ENCODE measurements at places on chromosomes 6 and 20.

DNA sequence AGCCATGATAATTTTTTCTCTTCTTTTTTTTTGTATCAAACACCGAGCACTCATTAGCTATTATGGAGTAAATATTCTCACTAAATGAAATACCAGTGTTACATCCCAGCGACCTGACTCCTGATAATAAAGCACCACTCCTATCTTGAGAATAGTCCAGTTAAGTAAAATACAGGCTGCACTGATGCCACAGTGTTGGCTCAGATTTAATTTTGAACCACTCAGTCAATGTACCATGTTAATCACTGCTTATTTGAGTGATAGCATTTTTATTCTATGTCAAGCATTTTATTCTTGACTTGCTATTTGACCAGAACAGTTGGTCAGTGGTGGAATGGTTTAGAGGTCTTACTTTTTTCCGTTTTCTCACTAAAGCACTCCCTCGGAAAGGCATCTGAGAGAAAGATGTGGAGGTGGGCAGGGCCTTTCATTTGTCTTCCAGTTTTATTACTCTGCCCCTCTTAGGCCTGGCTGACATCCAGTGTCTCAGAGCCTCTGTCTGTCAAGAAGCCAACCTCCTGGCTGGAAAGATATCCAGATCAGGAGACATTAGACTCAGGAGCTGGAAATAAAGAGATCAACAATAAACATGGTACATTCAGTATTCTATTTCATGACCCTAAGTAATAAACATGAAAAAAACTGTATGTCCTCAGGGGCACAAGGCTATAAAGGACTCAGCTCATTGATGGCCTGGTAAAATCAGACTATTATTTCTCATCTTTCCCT lies 457.8 kb downstream of the EPM2A start:
- DNase-seq = no peak

GRCh38 chr20:53939572-53940359 lies 130.6 kb downstream of the BCAS1 start:
- DNase-seq = peak; percentile 98

GRCh38 chr6:138339024-138339423 lies 38.7 kb upstream of the SMIM28 start:
- DNase-seq = peak; percentile 75

- no peak for DNase-seq
Measured at GRCh38 chr6:135853227-135853626, 1.7 kb downstream of the PDE7B start.

DNA sequence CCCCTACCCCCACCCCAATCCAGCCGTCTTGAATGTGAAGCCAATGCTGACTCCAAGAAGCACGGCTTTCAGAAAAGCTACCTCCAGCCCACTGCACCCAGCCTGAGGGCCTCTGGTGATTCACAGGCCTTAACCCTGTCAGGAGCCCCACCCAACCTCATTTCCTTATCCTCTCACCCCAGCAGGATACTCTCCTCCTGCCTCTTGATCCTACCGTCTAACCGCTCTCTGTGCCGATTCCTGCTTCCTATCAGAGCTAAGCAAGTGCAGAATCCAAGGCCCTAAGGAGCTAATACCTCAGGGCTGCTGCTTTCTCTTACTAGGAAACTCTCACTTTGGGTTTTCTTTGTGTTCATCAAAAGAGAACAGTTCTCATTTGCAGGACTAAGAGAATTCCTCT lies 47.2 kb downstream of the TRERF1 start:
- peak; percentile 83 for DNase-seq

DNA sequence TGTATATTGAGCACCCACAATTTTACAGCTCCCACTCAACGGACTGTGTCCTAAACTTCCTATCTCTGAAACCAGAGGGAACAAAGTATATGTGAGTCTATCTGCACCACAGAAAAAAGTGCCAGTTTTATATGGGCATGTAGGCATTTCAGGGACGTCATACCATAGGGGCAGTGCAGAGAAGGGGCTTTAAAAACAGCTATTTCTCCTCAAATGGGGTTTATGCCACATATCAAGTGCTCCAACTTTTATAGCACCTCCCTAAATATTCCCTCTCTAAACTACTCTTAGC lies 28.9 kb upstream of the ASF1A start:
- no peak for DNase-seq

DNA sequence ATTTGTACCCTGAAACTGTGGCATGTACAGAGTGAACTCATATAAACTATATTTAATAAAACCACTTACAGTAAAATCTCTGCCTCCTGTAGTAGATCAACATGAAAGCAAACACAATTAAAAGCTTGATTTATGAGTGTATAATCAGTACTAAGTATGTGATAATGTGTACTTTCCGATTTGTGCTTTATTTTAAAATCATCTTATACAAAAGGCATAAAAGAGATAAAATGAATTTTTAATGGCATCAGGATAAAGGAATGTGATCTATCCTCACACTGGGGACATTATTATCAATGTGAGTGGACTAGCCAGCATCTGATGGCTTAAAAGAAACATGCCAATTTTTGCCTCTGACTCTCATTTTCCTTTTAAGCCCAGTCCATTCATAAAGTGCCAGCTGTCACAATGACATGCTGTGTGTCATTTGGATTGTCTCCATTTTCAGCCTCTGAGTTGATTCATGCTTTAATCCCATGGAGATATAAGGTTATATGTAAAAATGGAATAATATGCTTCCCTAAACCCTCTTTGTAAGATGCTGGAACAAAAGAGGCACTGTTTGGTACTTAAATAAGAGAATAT lies 831.6 kb upstream of the EYS start:
- no peak for DNase-seq

DNA sequence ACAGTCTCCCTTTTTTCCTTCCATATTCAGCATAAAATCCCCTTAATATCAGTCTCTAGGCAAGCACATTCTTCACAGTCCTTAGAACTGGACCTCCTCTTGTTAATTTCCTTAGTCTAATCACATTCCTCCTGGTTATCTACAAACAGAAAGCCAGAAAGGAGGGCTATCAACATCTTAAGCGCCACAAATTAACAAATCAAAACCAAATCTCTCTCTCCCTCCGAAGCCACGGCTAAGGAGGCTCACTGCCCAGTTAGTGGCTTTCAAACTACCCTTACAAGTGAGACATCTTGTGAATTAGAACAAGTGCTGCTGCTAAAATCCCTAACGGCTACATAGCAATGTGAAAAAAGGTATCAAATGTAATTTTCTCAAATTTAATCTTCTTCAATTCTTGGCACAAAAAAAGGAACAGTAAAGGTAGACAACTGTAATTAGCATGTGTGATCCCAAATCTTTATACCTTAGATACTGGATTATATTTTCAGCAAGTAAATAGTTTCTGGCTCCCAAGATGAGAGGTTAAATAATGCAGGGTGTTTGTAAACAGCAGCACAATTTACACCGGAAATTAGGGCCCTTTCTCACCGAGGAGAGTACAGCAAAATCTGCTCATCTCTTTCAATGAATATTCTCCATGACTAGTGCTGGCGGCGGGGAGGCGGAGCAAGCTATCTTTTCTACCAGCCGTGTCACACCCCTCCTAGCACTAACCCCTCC lies 1.4 kb upstream of the TRIM39 start:
- no peak for DNase-seq

GRCh38 chr6:107699697-107700325 lies 124.3 kb downstream of the SCML4 start:
- peak; percentile 35 for DNase-seq

GRCh38 chr6:151101161-151101815 lies 138.5 kb upstream of the AKAP12 start:
- DNase-seq = no peak

GRCh38 chr20:19947611-19948264 lies 69.4 kb upstream of the NAA20 start:
- DNase-seq = peak; percentile 85

- DNase-seq = no peak
Measured at GRCh38 chr6:13762611-13763441, 51.2 kb upstream of the RANBP9 start.

GRCh38 chr20:1335961-1336698 lies 7.2 kb upstream of the SDCBP2 start:
- DNase-seq = peak; percentile 30

DNA sequence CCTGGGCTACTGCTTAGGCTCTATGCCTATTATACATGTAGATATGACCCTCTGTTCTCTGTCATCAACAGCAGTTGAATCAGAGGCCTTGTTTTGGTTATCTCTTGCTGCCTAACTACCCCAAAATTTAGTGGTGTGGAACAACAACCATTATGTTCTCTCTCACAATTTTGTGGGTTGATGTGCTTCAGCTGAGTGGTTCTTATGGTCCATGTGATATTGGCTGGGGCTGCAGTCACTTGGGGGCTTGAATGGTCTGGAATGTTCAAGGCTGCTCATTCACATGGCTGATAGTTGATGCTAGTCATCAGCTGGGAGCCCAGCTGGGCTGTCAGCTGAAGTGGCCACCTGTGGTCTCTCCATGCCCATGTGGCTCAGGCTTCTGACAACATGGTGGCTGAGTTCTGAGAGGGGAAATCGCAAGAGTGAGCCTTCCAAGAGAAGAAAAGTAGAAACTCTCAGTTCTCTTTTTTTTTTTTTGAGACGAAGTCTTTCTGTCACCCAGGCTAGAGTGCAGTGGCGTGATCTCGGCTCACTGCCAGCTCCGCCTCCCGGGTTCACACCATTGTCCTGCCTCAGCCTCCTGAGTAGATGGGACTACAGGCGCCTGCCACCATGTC lies 47.8 kb downstream of the SHLD1 start:
- no peak for DNase-seq

DNA sequence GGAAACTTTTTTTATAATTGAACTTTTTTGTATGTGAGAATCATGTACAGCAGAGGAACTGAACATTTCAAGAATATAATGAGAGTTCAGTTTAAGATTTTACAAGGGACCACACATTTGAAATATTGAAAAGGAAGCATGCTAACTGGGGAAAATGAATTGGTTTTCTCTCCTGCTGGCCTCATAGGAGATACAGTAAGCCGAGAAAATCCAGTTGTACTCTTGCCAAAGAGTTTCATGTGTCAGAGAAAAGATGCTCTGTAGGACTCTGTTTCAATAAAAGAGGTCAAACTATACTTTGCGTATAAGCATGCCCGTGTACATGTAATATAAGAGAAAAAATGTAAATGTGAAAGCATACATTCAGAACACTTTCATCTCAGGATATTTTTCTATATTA lies 393.5 kb upstream of the NRSN1 start:
- DNase-seq = no peak

Data from endodermal cell (in vitro differentiated cells).